ENCODE measurements at places on chromosomes 6 and 20.

DNA sequence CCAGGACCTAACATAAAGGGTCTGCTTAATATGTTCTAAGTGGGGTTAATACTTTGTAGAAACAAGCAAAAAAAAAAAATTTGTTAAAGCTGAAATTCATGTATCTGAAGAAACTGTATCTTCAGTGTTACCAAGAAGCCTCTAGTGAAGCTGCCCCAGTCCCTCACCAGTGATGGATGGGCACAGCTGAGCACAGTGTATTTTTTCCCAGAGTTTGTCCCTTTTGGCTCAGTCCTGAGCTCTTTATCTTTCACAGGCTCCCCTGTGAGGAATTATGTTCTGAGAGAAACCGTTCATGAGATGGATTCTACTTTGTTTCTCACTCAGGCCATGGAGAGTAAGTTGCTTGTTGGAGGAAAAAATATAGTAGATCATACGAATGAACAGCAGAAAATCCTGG, 38.4 kb downstream of the KIF3B start:
- no peak for DNase-seq

DNA sequence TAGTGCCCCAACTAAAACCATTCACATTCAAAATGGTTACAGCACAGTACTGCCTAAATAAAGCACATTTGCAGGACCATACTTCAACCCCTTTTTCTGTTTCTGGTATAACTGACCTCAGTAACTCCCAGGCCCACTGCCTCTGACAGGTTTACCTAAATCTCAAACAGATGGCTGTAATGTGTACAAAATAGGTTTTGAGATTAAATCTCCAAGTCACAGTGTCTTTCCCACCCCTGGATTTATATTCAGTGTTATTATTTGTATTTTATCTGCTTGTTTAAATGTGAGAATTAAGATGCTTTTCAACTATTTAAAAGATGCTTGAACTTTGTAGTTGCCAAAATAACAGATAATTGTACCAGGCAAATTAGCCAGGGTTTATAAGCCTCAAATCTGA, 4.7 kb upstream of the KIF6 start:
- DNase-seq = no peak

DNA sequence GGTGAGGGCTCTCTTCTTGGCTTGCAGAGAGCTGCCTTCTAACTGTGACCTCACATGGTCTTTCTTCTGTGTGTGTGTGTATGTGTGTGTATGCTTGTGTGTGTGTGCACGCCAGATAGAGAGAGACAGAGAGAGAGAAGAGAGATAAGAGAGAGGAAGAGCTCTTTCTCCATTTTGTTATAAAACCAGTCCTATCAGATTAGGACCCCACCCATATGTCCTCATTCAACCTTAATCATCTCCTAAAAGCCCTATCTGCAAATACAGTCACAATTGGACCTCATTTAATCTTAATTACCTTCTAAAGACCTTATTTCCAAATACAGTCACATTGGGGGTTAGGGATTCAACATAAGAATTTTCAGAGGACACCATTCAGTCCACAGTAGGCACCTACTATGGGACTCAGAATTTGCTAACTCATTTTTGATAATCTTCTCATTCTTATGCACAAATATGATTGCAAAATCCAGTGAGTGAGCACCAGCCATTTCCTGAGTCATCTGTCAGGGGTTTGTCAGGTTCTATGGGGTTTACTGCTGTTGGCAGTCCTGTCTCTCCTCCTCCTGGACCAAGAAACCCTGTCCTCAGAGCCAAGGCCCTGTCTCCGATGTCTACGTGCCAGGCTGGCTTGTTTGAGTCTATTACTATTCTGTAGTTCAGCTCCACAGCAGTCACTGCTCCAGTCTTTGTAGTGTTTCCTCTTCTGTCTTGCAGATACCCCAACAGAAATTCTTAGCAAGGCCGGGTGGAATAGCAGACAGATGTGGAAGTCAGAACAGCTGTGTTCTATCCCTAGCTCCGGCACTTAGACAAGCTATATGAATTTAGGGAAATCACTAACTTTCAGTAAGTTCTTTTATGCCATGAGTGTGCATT, 59.0 kb upstream of the FAM184A start:
- DNase-seq = no peak

- DNase-seq = no peak
Observed at GRCh38 chr20:48834278-48834677, 6.5 kb upstream of the PREX1 start.

GRCh38 chr6:167702241-167702827, 124.4 kb upstream of the AFDN start:
- no peak for DNase-seq

- DNase-seq = no peak
Observed at GRCh38 chr20:54180931-54181330, 7.1 kb upstream of the CYP24A1 start.

GRCh38 chr6:136890986-136891385, 31.1 kb upstream of the SLC35D3 start:
- no peak for DNase-seq

GRCh38 chr20:23139524-23139923, 53.4 kb upstream of the CD93 start:
- DNase-seq = no peak

All from stimulated activated CD4-positive, alpha-beta T cell treated with anti-CD3 and anti-CD28 coated beads, TNF-alpha, amount 100 ng/mL, for 1 hour (primary cell).